ENCODE measurements at places on chromosomes 2 and 18. TPM values are rescaled to one million over a fixed set of nuclear protein-coding genes. Genes with fewer than 3 reads are reported as not detected.

DNA sequence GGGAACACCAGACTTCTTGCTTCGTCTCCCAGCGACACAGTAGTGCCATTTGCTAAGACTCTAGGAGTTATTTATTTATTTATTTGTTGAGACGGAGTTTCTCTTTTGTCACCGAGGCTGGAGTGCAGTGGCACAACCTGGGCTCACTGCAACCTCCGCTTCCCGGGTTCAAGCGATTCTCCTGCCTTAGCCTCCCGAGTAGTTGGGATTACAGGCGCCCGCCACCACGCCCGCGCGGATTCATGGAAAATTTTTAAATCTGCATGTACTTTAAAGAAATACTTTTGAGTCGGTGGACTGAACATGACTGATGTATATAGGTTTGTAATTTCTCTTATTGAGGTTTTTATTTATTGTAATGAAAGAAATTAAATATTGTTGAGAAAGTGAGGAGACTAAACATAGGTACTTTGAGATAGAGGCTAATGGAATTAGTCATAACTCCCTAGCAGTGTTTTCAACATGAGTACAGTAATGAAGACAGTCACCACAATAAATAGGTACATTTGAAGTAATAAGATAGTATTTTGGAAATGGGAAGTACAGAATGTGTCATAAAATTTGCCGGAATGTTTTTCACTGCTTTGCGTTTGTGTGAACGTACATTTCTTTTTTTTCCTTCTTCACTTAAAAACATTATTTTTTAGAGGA, 983 bp downstream of the MTX2 start:
- no peak for DNase-seq

DNA sequence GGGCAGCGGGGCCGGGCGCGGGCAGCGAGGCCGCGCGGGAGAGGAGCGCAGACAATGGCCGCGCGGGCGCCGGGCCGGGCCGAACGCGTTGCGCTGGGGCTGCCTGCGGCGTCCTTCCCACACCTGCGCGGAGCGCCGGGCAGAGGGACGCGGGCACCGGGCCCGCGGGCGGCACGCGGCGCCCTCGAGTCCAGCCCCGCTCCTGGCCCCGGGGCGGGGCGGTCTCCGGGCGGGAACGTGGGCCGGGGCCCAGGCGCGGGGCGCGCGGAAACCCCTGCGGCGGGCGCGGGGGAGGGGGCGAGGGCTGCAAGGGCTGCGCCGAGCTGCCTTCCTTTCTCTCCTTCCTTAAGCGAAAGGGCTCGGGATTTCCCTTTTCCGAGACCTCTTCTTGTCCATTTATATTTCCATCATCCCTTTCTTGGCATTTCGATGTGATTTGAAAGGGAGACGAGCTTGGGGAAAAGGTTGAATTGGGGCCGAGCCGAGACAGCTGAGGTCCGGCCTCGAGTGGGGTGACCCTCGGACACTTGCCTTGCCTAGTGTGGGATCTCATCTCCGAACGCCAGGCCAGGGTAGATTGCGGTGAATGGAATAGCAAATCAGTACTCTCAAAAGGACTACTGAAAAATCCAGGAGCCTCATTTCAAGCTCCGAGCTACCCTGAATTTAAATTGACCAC, 676 bp downstream of the KLHL23 start:
- no peak for DNase-seq

DNA sequence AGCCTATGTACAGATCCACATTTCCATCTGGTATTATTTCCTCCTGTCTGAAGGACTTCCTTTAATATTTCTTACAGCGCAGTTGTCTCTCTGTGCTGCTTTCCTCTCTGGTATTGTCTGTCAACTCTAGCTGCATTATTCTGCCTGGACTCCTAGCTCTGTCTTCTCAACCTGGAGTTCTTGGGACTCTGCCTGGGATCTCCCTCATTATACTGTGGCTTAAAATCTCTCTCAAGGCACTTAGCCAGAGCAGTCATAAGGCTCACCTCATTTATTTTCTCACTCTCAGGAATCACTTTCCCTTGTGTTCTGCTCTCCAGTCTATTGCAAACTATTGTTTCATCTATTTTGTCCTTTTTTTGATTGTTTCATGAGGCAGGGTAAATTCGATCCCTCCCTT, 850.4 kb downstream of the ERBB4 start:
- DNase-seq, result no peak

DNA sequence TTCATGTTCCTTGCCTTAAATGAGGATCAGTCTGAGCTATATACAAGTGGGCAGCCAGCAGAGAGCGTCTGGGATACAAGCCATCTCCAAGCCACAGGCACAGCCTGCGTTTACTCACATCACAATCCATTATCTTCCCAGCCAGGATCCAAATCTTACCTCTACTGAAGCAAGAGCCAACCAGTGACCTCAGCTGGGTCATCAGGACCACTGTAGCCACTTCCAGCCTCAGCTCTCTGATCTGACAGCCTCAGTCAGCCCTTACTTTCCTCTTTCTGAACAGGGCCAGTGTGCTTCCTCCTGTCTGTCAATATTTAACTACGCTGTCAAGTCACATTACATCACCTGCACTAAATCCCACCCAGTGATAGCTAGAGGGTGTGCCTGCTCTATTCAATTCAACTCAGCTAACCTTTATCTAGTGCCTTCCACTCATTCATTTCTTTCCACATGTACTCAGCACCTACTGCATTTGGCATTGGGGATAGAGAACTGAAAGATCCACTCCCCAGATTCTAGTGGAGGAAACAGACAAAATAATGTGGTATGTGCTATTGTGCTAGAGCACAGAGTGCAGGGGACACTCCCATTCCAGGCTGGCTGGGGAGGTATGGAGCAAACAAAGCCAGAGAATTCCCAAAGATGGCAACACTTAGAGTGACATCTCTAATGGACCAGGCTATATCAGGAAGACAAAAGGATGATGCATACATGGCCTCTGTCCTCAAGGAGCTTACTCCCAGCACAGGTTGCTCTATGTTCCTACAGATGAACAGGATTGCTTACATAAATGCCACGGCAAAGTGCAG, 146.5 kb downstream of the NCKAP5 start:
- peak; percentile 92 for DNase-seq

- no peak for DNase-seq
Observed at GRCh38 chr2:3603536-3604206, 8.8 kb downstream of the COLEC11 start.

DNA sequence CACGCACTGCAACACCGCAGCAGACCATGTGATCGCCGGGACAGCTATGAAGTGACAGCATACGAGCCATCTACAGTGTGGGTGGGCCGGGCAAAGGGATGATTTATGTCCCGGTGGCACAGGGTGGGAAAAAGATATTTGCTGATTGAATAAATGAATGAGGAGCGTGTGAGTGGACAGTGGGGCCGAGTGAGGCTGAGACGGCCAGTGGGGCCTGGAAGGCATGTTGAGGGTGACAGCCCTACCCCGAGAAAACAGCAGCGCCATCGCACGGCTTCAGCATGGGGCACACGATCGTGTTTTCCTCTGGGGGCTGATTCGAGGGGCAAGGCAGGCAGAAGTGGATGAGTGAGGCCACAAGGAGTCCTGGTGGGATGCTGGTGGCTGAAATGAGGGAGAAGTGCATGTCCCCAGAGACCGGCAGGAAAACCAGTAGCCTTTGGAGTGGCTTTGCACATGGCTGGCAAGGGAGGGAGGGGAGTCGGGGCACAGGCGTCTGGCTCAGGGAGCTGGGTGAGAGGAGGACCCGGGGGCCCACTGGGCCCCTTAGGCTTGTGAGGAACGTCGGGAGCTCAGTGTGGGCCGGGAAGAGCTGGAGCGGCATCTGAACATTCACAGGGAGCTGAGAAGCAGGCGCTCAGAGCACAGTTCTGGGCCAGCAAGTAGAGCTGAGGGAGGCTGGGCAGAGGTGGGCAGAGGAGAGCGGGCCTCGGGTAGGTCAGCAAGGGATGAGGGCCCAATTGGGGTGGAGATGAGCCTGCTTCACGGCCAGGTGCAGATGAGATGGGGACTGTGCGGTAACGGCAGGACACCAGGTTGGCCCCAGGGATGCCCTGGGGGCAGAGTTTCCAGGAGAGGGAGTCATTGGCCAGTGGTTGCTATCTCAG, 32.1 kb upstream of the MAL start:
- DNase-seq, result no peak

DNA sequence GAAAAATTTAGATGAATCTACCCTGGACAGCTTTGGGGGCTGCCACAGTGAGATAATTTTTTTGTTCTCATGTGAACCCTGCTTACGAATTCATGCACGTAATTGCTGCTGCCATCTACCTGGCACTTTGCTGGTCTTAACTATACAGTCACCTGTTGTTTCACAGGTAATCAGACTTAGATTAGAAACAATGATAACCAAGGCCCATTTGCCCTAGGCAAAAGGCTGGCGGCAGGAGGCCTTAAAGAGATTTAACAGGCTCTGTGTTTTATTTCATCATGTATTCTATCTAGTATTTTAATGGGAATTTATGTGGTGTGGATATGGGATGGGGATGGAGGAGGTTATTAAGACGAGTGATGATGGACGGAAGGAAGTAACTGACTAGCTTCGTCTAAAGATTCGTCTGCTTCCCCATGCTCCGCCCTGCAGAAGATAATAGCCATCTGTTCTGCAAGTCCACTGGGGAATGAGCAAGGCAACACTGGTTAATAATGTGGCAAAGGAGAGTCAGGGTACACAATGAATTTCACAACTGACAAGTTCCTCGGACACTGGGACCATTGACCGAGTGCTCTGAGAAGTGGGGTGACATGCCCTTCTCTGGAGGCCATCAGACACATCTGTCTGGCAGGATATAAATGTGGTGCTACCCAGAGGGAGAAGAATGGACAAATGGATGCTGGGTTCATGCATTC, 291.8 kb upstream of the TNP1 start:
- no peak for DNase-seq

DNA sequence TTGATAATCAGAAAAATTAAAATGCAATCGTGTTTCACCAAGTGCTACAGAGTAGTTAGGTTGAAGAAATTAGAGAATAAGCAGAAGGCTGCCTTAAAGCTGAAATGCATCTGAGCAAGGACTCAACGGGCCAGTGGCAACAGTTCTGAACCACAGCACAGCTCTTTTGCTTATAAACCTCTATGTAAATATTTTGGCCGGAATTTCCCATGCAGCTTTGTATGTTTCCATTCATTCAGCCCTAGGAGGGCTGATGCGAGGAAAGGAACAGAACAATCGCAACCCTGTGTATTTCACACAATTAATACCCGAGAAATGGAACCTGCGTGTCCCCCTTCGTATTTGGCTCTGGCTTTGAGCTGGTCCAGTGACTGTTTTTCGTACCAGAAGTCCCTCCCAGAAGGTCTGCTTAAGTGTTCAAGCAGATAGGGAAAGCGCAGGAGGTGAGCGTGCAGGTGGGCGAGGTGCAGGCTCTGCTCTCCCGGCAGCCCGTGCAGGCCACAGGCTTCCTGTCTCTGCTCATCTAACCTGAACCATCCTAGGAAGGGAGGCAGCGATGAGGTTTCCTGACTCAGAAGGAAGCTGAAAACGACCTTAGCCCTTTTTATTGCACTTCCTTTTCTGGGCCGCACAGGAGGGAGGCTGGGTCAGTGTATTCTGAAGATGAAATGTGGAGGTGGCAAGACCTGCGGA, 67.3 kb downstream of the ASB1 start:
- no peak for DNase-seq

DNA sequence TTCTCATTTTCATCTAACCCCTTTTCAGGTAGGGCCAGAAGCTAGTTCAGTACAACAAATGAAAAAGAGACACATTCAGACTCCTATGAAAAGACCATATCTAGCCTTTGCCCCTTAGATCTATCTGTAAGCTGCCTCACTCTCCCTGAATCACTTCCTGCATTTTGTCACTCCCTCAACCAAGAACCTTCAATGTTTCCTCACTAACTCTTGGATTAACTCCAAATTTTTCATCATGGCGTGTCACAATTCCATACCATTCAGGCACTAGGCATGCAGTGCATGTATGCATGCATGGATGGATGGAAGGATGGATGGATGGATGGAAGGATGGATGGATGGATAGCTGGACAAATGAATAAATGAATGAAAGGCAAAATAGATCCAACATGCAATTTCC, 356.9 kb downstream of the TNS1 start:
- DNase-seq, result no peak

DNA sequence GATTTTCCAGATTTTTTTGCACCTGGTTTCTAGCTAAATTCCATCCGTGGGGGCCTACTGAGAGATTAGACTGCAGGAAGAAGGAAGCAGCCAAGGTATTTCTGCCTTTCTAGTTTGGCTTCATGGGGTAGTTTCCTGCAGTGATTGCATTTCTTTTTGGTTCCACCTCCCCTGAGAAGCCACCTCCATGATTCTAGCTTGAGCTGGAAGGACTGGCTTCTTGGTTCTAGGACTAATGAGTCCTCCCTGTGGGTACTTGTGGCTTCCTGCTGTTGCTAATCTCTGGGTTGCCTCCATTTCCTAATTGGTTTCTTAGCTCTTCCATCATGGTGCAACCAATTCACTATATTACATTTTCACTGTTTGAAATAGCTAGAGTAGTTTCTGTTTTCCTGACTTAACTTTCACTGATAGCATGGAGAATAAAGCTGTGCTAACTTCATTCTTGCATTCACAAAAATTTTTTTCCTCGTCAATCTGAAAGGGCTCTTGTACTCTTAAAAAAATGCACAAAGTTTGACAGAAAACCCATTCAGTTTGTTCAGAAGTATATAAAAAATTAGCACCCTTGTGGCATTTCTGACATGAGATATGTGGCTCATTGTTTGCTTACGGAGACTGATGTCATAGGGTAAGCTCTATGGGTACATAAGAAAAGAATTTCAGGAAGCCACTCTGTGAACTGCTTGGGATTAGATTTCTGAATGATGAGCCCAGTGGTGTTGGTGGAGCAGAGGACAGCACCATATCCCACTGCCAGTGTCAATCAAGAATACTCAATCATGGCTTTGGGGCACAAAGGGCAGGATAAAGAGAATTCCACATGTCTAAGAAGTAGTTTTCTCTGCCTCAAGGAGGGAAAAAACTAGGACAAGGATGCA, 242.8 kb upstream of the RBMS1 start:
- no peak for DNase-seq

- DNase-seq, result no peak
Observed at GRCh38 chr2:240436683-240437550, 1.5 kb downstream of the GPC1 start.

- DNase-seq, result peak; percentile 69
Observed at GRCh38 chr2:70132244-70133126, 45.2 kb downstream of the PCBP1 start.

RESP18 gene
- total RNA-seq, result not detected

ERMN gene
- total RNA-seq, result not detected

CPO gene
- not detected for total RNA-seq

ACADL gene
- total RNA-seq, result 0.17 TPM

MOGAT1 gene
- total RNA-seq, result not detected

PAX3 gene
- not detected for total RNA-seq

AQP12B gene
- not detected for total RNA-seq
